ENCODE measurements at places on chromosomes 2 and 18.

DNA sequence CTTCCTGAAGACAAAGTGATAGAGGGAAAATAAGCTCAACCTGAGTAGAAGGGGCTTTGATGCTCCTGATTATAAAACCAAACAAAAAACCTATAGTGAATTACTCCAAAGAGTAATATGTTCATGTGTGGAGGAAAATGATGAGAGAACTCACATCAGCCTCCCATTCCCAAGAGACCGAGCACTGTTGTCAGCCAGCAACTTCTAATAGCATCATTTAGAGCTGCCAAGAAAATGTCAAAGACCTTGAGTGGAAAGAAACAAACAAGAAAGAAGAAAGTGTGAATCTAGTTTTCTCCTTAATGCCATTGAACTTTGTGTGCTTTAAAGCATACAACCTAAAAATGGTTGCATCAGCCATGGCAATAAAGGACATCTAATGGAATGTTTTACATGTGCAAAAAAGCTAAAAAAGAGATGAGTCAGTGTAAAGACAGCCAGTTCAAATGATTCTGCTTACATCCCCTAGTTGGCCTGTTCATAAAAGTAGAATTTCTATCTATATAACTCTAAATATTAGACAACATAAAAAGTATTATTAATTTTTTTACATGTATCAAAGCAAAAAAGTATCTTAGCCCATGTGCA is 1066.2 kb downstream of the TDRD15 start:
- no peak for DNase-seq

GRCh38 chr2:174395969-174396630 is 570 bp downstream of the SCRN3 start:
- DNase-seq, result peak; percentile 72

GRCh38 chr2:42890791-42891355 is 98.5 kb upstream of the HAAO start:
- DNase-seq, result no peak

DNA sequence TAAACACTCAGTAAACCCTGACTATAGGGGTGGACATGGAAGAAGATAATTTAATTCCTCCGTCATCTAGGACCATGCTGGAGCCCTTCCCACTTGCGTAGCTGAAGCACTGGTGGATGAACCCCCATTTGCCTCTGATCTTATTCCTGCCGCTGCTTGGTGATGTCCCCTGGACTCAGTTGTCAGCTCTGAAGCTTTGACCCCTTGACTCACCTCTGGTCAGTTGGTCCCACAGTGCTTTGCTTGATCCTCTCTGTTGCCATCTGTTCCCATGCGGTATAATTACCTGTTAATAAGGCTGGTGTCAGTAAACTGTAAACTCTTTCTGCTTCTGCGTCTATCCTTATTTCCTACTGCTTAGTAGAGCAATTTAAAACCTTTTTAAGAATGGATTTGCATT is 126.9 kb downstream of the SPTBN1 start:
- DNase-seq, result no peak

DNA sequence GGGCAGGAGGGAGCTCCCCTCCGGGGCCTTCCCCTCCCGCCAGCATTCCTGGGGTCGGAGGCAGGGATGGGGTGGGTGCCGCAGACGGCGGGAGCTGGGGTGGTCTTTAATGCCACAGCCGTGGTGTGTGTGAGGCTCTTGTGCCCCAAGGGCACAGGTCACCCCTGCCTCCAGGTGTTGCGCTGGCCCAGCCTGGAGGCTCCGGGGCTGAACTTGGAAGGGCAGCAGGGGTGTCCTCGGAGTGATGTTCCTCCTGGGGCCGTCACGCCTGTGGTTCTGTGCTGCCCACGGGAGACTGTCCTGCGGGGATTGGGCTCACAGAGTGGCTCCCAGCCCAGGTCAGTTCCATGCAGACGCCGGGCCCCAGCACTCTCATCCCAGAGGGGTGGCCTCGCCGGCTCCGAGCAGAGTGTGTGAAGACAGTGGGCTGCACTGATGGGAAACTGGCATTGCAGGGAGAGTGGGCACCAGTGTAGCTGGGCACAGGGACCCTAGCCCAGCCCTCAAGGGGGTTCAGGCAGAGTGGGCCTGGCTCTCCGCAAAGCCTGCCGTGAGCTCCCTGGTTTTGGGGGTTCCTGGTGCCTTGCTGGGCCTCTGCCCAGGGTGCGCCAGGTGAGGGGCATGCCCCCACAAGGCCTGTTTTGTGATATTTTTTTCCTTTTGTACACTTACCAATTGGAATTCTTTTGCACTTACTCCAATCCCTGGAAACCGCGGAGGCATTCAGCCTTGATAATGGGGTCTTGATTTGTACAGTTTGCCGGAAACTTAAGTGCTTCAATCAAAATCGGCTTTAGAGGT is 56.7 kb downstream of the NFATC1 start:
- DNase-seq, result no peak

GRCh38 chr2:101698014-101698843 is 722 bp downstream of the MAP4K4 start:
- DNase-seq, result peak; percentile 73

GRCh38 chr2:114688241-114688640 is 245.8 kb downstream of the DPP10 start:
- DNase-seq, result no peak

GRCh38 chr2:99980176-99980575 is 162.2 kb downstream of the AFF3 start:
- no peak for DNase-seq

DNA sequence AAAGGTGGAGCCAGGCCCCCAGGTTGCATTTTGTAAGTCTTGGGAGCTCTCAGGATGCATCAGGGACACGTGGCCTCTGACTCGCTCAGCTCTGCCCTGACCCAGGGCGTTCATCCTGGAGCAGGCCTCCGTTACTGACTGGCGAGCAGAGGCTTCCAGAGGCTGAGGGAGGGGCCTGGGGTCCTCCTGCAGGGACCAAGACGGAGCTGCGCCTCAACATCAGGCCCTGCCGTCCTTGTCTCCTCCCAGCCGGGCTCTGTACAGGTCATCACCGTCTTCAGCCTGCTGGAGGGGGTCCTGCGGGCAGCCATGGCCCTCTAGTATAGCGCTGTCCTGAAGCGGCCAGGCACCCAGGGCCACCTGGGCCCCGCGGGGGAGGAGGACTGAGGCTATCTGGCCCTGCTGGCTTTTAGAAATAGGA is 10.2 kb upstream of the ALPP start:
- no peak for DNase-seq

DNA sequence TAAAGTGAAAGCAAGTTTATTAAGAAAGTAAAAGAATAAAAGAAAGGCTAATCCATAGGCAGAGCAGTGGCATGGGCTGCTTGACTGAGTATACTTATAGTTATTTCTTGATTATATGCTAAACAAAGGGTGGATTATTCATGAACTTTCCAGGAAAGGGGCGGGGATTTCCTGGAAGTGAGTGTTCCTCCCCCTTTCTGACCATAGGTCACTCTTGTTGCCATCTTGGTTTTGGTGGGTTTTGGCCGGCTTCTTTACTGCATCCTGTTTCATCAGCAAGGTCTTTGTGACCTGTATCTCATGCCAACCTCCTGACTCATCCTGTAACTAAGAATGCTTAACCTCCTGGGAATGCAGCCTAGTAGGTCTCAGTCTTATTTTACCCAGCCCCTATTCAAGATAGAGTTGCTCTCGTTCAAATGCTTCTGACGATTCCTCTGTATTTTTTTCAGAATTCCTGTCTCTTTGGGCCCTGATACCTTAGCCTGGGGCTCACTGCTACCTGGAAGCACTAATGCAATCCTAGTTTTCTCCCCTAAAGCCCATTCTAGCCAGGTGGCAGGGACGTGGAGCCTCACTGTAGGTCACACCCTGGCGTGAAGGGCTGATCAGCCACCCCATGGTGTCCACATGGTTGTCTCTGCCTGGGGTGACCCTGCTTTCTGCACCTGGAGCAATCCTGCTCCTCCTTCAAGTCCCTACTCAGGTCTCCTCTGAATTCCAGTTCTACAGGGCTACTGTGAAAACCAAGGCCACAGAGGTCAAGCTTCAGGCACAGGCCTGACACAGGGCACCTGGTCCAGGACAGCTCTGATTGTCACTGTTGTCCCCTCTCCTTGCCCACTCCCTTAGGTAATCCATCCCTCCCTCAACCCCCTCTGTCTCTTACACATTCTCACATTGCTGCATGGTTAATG is 6.0 kb upstream of the SLC35F6 start:
- peak; percentile 72 for DNase-seq

DNA sequence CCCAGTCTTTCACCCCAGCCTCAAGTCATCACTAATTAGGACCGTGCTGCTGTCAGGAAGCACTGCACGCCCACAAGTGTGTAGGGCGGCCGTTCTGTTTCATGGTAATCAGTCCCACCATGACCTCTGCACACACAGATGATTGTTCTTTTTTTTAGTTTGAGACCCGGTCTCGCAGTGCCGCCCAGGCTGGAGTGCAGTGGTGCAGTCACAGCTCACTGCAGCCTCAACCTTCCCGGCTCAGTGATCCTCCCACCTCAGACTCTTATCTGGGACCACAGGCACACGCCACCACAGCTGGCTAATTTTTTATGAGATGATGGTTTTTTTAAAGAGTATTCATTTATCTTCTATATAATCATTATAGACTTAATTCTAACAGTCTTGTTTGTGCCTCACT is 1.8 kb upstream of the IAH1 start:
- peak; percentile 21 for DNase-seq

- DNase-seq, result no peak
Measured at GRCh38 chr2:200158647-200159356, 147.7 kb upstream of the SPATS2L start.
